HEK293T (cell line): ENCODE measurements at places on chromosomes 12 and 14.
A peak's percentile ranks its signal among the peaks of the same experiment; 100 is the strongest.

- peak; percentile 64 for DNase-seq
Observed at GRCh38 chr14:54420478-54421142, 20.6 kb downstream of the CNIH1 start.

GRCh38 chr12:122123051-122123760, 44.6 kb downstream of the MLXIP start:
- DNase-seq: peak; percentile 81

- no peak for DNase-seq
Observed at GRCh38 chr12:76117067-76117691, 32.7 kb upstream of the NAP1L1 start.

DNA sequence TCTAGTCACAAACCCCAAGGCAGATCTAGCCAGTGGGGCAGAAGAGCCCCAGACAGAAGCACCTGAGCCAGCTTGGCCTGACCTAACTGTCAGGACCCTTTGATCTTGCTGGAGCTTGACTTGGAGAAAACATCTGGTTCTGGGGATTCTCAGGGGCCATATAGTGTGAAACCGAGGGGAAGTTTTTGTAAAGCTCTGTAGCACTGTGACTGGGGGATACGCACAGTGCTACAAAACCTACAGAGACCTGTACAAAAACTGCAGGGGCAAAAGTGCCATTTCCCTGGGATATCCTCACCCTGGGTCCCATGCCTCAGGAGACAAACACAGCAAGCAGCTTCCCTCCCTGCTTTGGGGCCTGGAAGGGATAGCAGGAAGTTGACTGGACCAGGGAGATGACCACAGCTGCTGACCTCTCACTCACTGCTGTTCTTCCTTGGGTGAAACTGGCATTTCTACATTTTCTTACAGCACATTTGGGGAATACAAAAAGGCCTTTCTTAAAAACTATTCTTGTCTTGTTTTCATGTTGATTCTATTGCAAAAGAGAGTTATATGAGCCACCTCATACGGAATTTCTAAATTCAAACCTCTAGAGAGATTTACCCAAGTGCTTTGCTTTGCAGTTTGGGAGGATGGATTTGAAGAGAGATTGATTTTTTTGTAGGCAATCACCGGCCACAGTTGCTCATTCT, 140.0 kb downstream of the DAD1 start:
- no peak for DNase-seq

GRCh38 chr12:128727999-128728398, 95.8 kb downstream of the SLC15A4 start:
- DNase-seq: no peak

DNA sequence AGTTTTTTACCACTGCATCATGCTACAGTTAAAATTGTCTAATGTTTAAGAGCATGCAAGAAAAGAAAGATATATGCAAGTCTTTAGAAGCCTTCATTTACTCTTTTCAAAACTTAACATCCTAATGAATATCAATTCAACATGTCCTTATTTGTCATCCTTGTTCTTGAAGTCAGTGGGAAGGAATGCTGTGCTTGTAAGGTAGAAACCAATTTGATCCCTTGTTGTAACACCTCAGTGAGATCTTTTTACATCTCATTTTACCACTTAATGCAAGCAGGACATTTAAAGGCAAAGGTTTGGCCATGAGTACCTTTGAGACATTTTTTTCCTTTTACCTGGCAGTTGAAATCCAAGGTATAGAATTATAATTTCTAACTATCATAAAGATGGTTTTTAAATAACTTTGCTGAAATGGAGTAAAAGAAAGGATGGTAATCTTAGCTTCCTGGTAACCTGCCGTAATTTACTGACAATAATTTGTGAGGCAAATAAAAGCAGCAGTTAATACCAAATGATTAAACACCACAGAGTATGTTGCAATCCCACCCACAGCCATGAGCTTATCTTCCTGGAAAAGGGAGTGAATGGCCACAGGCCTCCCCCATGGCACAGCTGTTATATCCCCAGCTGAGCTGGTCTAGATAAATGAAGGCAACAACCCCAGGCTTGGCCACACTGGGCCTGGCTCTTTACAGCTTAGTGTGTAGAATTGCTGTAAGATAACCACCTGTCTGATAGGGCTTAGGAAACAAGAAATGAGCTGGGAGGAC, 33.2 kb upstream of the STRN3 start:
- peak; percentile 12 for DNase-seq

- DNase-seq: no peak
Observed at GRCh38 chr12:132718644-132719043, 8.0 kb downstream of the PGAM5 start.

DNA sequence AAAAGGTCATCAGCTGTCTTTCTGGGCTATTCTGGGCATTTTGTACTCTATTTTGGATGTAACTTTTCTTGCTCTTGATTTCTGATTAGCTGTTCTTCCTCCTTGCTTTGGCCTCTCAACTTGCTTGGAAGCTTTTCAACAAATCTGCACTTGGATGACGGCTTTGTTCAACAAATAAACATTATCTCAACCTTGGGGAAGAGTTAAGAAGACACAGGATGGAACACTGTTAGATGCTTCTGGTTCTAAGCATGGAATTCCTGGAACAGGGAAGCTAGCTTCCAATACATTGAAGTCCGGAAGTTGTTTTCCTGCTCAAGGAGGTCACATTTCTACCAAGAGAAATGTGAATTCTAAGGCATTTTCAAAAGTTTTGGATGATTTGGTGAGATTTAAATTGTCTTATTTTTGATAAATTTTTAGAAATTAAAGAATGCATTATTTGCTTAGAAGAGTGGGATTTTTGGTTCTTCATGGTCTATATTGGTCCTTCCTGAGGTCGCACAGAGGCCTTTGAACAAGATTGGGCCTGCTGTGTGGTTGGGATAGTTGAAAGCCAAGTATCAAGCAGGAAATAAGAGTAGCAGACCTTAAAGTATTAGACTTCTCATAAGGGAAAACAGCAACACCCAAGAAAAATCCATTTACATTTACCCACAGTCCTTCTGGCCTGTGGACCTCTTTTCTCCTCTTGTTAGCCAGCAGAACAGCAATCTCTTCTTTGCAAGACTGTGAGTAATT, 59.2 kb downstream of the PPFIBP1 start:
- no peak for DNase-seq

GRCh38 chr12:130240831-130241590, 78.7 kb downstream of the FZD10 start:
- DNase-seq: no peak

GRCh38 chr12:92879698-92880322, 49.3 kb downstream of the EEA1 start:
- peak; percentile 12 for DNase-seq

- DNase-seq: no peak
Observed at GRCh38 chr12:124401704-124402221, 106.9 kb downstream of the RFLNA start.

- DNase-seq: peak; percentile 76
Observed at GRCh38 chr14:105419195-105420091, at the start of gene MTA1. TSS of gene MTA1 (plus strand) at chr14:105419827. CDS start at chr14:105420036, 209 bp downstream.

- DNase-seq: no peak
Observed at GRCh38 chr12:45458238-45458637, 242.3 kb downstream of the ANO6 start.

- DNase-seq: no peak
Observed at GRCh38 chr12:50933459-50934124, 18.8 kb upstream of the HIGD1C start.

GRCh38 chr14:31965071-31965734, 111.9 kb upstream of the ARHGAP5 start:
- no peak for DNase-seq

DNA sequence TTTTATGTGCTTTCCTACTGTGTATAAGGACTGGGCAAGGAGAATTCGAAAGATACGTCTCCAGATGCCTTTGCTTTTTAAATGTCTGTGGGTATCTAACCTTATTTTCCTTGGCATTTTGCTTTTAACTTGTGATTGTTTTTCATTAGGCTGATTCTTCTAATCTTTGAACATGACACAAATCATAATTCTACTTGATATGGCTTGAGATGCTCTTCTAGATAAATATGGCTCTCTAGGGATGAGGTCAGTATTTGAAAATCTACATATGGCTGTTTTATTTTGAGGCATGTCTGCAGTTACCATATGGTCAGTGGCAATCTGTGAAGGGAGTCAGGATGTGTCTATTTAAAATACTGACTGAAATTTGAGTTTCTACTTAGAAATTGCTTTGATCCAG, 139.2 kb downstream of the SLC2A13 start:
- DNase-seq: no peak

- DNase-seq: peak; percentile 0
Observed at GRCh38 chr12:34406996-34407300, 384.7 kb downstream of the ALG10 start.

DNA sequence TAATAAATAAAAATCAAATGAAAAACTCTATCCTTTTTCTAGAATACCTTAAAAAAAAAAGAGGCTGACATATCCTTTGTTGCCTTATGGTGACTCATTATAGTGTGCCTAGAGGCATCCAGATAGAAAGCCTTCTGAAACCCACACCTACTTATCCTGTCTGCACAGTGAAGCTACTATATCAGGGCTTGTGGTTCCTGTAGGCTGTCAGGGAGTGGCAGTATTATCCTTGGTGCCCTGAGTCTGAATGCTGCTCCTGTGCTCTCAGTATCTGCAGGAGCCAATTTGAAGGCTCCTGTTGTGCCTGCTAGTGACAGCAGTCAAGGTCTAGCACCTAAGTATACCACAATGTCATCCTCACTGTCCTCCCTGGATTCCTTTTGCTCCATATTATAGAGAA, 168.4 kb upstream of the AVPR1A start:
- no peak for DNase-seq

DNA sequence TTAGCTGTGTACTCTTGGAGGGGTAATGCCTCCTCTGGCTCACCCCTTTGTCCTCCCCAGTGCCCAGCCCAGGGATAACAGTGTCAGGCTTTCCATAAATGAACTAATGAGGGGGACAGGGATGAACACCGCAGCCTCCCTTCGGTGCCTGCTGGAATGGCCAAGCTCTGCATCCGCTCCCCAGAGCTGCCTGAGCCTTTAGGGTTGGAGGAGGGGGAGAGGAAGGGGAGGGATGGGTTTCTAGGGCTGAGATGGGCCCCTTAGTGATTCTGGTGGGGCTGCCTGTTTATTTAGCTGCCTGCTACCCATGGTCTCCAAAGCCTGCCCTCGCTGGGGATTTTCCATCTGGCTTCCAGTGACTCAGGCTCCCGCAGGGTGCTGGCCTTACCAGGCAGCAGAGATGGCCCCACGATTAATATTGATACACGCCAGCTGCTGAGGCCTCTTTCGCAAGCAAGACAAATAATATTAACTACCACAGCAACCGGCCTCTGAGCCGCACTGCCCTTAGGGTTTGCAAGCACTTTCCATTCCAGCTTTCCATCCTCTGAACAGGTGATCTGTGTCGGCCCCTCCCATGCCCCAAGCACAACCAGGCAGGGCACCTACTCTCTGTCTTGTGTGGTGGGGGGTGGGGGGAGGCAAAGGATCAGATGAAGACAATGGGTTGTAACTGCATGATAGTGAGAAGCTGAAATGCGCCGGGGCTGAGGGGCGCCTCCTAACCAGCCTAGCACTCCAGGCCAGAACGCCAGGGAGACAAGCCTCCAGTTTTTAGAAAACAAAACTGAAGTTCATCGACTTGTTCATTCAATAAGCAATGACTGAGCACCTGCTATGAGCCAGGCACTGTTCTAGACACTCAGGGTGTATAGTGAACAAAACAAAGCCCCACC, 56.7 kb downstream of the C14orf132 start:
- no peak for DNase-seq

DNA sequence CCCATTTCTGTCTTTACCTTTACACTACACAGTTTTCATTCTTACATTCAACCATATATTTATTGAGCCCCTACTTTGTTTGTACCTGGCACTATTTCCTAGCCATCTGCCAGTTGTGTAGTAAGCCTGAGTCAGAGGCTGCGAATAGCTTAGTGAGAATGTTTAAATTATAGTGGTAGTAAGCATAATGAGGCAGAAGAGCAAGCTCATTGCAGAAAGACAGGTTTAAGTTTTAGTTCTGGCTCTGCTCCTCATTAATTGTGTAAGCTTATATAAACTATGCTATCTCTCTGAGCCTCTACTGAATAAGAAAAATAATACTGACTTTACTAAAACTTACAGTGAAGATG, 123.5 kb downstream of the NAV3 start:
- DNase-seq: no peak

DNA sequence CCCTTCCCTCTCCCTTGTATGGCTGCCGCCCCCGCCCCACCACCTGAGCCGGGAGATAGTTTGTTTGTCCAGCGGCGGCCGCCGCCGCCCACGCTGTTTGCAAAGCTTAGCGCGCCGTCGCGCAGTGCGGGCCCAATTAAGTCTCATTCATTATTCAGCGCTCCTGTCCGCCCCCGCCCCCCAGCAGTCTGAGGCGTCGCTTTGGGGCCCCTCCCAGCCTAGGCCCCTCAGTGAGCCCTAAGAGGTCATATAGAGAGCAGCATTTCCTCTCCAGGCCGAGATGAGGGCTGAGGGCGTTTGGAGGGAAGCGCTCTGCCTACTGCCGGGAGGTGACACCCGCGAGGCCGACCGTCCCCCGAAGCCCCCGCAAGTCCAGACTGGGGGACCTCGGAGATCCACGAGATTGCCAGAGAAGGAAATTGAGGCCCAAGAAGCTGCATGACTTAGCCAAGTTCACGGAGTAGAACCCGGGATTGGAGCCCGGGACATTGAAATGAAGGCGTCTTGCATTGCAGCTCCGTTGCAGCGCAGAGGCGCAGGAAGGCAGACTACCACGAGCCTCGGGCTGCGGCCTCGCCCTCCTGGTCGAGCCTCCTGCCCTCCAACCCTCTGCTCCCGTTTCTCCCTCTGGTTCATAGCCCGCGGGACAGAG, at the start of gene DNAJC22:
Gene DNAJC22, plus strand, starts transcription at position 230 of the 652 bp plus-strand sequence. CDS start 1,985 bp downstream, outside the sequence.
- DNase-seq: peak; percentile 48

- DNase-seq: no peak
Observed at GRCh38 chr14:57549765-57550420, 56.2 kb upstream of the CCDC198 start.

- no peak for DNase-seq
Observed at GRCh38 chr14:73861073-73861472, 9.4 kb downstream of the PTGR2 start.

GRCh38 chr14:23556700-23557440, 799 bp downstream of the THTPA start:
- no peak for DNase-seq
